Foreskin fibroblast (primary cell): ENCODE measurements at places on chromosomes 5 and 9.

GRCh38 chr5:43683884-43684471 lies 81.0 kb downstream of the NNT start:
- no peak for DNase-seq

GRCh38 chr9:28082671-28083070 lies 509.4 kb upstream of the C9orf72 start:
- DNase-seq: no peak

DNA sequence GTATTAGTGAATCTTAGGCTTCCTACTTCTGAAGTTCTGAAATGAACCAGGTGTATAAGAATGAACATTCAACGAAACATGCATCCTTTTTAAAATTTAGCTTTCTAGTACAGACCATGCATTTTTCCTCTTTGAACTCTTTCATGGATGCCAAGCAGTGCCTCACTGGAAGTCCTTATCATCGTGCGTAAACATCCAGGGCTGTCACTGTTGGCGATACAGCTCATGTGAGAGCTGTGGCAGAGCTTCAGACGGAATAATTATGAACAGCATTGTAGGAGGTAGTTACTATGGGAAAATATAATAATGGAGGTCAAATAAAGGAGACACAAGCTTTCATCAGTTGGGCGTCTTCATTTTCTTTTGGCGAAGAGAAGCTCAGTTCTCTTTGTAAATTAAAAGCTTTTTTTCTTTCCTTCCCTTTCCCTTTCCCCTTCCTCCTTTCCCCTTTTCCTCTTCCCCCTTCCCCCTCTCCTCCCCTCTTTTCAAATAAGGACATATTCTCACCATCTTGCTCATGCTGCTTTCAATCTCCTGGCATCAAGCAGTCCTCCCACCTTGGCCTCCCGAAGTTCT lies 167.3 kb downstream of the KDM4C start:
- no peak for DNase-seq

- DNase-seq: peak; percentile 20
Measured at GRCh38 chr9:35162605-35163315, 951 bp downstream of the UNC13B start.

DNA sequence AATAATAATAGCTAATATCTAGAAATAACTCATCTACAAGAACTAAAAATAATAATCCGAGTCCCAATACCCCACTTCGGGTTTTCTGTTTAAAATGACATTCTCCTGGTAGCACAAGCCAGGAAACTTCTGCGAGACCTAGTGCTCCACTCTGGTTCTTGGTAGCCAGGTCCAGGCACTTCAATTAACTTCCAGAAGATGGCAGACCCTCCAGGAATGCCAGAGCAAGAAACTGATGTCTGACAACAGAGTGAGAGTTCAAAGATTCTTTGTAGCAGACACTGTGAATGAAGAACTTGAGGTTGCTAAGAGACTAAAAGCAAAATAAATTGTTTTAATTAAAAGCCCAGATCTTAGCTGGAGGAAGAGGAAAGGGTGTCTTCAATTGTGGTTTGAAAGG lies 1963.3 kb upstream of the CDH9 start:
- DNase-seq: no peak

DNA sequence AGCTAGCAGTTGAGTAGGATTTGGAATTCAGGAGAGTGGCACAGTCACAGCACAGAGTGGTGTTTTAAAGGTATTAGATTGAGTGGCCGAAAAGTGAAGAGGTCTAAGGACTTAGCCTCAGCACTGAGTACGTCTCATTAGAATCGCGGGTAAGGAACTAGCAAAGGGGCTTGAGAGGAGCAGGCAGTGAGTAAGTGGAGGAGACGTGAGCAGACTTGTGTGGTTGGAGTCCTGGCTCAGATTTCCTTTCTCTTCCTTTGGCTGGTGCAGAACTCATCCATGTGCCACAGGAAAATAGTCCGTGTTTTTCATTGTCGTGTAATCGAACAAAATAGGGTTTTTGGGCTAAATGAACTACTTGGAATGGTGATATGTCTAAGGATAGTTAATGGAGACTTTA lies 3.4 kb downstream of the EXOSC2 start:
- DNase-seq: no peak

DNA sequence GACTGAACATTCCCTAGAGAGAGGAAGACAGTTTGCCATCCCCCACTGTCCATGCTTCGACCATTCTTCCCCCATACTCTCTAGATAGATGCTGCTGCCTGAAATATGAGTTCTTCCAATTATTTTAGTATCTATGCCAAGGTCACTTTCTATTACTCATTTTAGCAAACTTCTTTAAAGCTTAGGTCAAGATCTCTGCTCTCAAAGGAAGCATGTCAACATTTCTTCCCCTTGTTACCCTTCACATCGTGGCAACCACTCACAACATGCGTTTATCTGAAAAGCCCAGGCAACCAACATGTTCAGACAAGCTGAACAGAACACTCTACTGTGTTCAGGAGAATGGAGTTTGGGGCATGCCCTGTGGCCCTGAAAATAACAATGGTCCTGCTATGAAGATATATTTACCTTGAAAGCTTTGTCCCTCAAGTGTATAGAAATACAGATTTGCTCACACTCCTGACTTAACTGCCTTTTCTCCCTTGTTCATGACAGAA lies 138.4 kb upstream of the KIF2A start:
- DNase-seq: no peak

GRCh38 chr5:54895816-54896341 lies 89.5 kb downstream of the ESM1 start:
- DNase-seq: peak; percentile 50
